ENCODE measurements at places on chromosomes 3 and 15.

DNA sequence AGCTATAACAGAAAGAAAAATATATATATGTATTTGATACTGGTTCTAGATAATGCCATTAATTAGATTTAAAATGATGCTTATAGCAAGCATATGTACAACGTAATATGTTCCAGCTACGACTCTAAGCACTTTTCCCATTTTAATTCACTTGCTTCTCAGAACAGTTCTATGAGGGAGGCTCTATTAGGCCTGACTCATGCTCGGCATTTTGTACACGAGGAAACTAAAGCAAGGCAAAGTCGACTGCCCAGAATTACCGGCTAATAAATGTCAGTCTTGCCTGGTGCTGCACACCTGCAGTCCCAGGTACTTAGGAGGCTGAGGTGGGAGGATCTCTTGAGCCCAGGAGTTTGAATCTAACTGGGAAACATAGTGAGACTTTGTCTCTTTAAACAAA, 106.0 kb downstream of the PTPRG start:
- no peak for DNase-seq

DNA sequence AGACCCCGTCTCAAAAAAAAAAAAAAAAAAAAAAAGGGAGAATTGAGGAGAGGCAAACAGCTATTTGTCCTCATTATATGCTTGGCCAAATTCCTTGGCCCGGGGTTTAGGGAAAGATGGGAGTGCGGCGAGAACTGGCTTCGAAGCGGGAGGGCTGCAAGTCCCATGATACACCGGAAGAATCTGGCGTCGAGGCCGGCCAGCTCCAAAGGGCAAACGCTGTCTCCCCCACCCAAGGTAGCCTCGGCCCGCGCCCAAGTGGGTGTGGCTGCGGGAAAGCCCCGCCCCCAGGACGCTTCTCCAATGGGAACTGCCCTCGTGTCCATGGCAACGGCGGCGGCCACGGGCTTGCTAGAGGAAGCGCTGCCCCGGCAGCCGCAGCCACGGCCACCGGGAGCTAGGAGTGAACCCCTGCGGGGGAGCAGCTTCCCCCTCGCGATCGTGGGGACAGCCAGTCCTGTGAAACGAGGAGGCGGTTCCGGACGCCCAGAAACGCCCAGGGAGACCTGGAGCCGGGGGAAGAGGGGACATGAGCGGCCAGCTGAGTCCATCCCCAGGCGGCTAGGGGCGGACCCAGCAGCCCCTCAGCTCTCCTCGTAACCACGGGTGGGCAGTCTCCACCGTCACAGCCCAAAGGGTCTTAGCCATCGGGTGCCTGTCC, at the start of gene TTLL13:
Gene TTLL13 (plus strand): TSS at position 354 of the 661 bp plus-strand sequence. CDS start 1,075 bp downstream, outside the sequence.
- DNase-seq, result peak; percentile 71

DNA sequence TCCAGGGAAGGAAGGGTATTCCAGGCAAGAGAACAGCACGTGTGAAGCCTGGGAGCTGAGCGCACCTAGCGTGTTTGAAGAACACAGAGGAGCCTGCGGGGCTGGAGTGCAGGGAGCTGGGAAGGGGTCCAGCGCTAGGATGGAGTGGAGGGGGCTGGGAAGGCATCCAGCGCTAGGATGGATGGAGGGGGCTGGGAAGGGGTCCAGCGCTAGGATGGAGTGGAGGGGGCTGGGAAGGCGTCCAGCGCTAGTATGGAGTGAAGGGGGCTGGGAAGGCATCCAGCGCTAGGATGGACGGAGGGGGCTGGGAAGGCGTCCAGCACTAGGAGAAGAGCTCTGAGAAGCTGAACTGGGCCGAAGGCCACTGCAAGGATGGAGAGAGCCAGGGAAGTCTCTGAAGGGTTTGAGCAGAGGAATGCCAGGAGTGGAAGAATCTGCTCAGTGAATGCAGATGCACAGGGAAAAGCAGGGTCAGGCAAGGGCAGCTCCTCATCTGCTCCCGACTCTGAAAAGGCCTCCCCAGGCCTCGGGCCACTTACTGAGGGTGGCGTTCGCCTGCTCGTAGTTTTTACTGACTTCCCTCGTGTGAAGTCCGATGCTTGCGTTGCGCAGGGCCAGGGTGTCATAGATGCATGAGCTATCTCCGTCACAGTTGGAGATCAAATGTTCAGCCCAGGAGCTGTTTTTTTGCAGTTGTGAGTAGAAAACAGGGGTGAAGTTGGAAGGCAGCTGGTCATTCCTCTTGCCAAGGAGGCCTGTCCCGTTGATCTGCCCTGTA, 39.8 kb downstream of the MUC20 start:
- DNase-seq, result no peak

DNA sequence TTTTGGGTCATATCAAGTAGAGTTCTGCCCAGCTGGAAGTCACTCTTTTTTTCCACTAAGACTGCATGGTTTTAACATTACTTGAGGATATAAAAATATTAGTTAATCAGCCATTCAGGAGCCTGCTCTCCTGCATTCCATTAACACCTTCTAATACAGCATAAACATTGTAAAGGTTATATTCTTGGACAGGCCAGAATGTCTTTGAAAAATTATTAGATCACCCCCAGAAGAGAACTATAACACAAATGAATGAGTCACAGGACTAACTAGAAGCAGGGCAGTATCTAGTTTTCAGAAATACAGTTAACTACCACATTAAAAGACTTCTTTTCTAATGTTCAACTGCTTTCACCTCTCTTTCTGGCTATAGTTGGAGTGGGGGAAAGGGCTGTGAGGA, 80.9 kb downstream of the THBS1 start:
- no peak for DNase-seq

- peak; percentile 5 for DNase-seq
These were observed 27.4 kb downstream of the PRTG start for GRCh38 chr15:55715355-55716076.

DNA sequence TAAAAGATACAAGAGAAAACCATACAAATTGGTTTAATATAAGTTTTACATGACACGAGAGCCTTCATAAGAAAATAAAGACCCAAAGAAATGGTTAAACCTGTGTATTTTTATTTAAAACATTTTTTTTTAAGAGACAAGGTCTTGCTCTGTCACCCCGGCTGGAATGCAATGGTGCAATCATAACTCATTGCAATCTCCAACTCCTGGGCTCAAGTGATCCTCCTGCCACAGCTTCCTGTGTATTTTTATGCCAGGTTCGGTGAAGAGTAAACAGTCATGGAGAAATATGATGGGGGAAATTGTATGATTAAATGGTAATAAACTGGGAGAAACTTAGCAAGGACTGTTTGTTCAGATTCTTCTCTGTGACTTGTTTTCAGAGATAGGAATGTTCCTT, 441.0 kb downstream of the TUSC7 start:
- DNase-seq, result no peak

GRCh38 chr15:101248274-101248673, 3.6 kb downstream of the CHSY1 start:
- DNase-seq, result no peak

DNA sequence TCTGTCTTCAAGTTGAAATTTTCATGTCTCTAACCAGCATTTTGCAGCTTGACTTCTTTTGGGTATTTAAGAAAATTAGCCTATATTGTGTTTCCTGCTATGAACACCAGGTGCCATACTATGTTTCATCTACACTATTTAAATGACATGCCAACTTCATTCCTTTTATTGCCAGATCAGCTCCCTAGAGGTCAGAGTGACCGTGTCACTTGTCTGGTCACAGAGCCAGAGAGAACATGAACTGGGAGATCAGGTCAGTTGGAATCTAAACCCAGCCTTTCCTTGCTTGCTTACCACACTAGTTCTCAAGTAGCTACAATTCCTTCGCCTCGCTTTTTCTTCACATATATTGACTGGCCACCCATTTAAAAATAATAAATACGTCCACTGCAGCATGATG, 87.6 kb downstream of the THBS1 start:
- no peak for DNase-seq

- DNase-seq, result peak; percentile 17
These were observed 108.7 kb downstream of the SLMAP start for GRCh38 chr3:57864853-57865252.

- no peak for DNase-seq
These were observed 7.4 kb upstream of the MBNL1 start for GRCh38 chr3:152261329-152261728.

GRCh38 chr3:176349706-176350105, 847.6 kb downstream of the TBL1XR1 start:
- no peak for DNase-seq

DNA sequence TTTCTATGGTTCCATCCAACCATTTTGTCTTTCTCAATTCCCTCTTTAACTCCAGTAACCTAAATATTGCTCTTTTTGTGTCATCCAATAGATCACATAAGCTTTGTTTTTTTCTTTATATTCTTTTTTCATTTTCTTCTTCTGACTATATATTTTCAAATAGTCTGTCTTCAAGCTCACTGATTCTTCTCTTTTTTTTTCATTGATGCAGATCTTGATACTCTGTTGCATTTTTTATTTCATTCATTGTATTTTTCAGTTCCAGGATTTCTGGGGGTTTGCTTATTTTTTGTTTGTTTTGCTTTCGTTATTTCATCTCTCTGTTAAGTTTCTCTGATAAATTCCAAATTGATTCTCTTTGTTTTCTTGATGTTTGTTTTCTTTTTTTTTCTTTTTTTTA, 36.2 kb downstream of the CLDN1 start:
- no peak for DNase-seq

DNA sequence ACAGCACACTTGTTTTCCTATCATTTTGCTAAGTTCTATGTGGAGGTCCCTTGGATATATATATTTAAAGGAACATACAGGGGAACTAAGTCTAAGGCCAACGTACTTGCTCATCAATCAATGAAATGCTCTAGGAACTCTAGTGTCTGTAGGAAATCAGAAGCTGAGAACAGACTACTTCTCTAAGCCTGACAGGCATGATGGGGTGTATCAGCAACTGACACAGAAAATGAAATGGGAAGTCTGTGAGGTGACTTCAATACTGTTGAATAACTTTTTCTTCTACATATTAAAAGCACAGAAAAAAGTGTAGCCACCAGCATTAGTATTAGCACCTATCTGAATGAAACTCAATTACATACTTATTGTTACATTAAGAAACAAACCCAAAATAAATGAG, 56.9 kb upstream of the CSPG5 start:
- no peak for DNase-seq

DNA sequence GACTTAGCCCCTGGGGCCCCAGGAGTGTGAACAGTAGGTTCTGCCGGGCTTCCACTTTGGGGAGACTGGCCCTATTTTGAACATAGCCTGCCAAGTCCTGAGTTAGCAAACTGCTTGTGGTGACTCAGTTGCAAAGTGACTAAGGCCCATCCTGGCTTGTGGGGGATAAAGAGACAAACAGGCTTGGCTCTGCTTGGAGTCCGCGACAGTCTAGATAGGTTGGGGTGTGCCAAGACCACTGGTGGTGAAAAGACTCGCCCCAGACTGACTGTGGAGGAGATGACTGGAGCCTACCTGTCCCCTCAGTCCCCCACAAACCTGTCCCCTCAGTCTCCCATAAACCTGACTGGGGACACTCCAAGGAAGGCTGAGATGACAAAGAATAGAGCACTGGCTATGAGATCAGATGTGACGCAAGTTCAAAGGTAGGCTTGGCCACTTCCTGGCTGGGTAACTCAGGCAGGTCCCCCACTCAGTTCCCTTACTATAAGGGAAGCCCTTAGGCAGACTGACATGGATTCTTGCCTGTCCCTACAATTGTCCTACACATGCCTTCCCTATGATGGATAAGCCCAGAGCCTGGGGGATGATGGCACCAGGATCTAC, 4.3 kb downstream of the DNASE1L3 start:
- peak; percentile 49 for DNase-seq

DNA sequence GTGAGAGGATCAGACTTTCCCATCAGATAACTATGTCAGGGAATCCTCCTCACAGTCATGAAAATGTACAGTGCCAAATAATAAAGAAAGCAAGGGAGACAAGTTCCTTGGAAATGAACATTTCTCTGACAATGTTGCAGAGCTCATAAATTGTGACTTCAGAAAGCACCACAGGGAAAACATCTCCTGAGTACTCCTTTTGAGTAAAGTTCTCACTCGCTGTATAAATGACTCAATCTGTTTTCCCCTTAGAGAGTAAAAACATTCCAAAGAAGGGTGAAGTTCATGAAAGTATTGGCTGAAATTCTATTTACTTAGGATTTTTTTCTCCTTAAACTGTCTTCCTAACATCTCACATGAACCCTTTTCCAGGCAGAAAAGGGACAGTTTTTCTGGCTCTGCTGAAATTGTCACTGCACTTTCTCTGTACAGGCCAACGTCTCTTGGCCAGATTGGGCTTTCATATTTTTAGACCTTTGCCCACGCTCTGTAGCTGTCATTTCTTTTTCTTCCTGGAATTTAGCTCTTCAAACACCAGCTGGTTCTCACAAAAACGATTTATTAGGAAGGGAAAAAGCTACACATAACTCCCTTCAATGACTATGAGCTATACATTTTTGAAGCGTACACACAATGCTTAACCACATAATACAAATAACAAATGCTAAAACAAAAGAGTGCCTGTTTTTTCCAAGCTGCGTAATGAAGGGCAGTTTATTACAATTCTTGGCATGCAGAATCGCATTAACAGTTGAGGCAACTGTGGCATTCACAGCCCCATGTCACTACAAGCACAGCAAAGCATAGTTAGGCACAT, 216.1 kb downstream of the ATP8B4 start:
- DNase-seq, result peak; percentile 12

GRCh38 chr3:42829083-42829627, 19.9 kb downstream of the ACKR2 start:
- no peak for DNase-seq

DNA sequence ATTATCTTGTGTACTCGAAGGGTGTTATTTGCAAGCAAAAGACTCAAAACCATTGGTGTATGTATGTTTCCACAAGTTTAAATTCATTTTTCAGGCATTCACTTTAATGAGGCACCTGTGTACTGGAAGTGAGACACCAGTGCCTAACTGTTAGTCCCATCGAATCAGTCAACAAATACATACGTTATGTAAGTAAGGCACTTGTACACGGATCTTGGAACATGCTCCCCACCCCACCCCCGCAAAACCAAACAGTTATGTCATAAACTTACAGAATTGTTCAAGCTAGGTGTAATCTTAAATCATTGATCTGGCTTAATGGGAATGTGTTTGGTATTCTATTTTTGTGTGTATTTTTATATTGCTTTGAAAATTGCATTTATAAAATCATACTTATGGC, 17.1 kb downstream of the LRRC28 start:
- DNase-seq, result no peak

GRCh38 chr3:179168918-179169317, 20.8 kb downstream of the PIK3CA start:
- DNase-seq, result no peak

All from brain microvascular endothelial cell (primary cell).